ENCODE measurements at places on chromosomes 4 and X. TPM values are rescaled to one million over a fixed set of nuclear protein-coding genes. Genes with fewer than 3 reads are reported as not detected.

The TIGD4 gene
- total RNA-seq, result 0.34 TPM

The STARD8 gene
- 2.1 TPM for total RNA-seq

The CLCN5 gene
- total RNA-seq, result 3.2 TPM

The HTN1 gene
- total RNA-seq, result not detected

The HSFX4 gene
- total RNA-seq, result not detected

The EPGN gene
- total RNA-seq, result not detected

The KLB gene
- total RNA-seq, result not detected

The CSN2 gene
- total RNA-seq, result not detected

The ASB9 gene
- 0.39 TPM for total RNA-seq

The DUX4 gene
- total RNA-seq, result not detected

The DAPP1 gene
- total RNA-seq, result 51.4 TPM

The VCX3B gene
- total RNA-seq, result not detected

The WNK3 gene
- total RNA-seq, result 0.07 TPM

The NDST4 gene
- not detected for total RNA-seq

The SPACA5 gene
- total RNA-seq, result not detected

The CABS1 gene
- not detected for total RNA-seq

The TCEAL7 gene
- total RNA-seq, result not detected

The GATA1 gene
- not detected for total RNA-seq

The DMRTC1B gene
- total RNA-seq, result not detected

All from T-helper 1 cell treated with Interleukin-12 subunit alpha and Interleukin-12 subunit beta and Interleukin-4 antibody, amounts not matched to agents 30 ng/mL and 1 ng/mL, for 36 hours (primary cell).